Fibroblast of skin of right biceps (primary cell): ENCODE measurements at places on chromosomes 4 and X.

GRCh38 chrX:66833426-66833825 is 194.5 kb upstream of the EDA2R start:
- DNase-seq: no peak

DNA sequence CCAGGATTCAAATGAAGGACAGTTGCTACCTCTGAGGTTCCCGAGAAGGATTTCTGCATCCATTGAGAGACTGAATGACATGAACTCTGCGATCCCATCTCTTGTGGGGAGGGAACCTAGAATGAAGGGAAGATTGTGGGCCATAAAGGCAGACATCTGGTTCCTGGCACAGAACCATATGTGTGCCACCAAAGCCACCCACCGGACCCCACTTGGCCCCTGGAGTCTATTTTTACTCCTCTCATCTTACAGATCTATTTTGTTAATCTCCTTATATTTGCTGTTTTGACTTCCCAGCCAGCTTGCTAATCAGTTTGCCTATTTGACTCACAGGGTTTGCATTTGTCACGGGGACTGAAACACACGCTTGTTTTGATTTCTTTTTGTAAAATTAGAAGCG is 7.3 kb downstream of the SOD3 start:
- no peak for DNase-seq

GRCh38 chr4:57220734-57221133 is 110.5 kb upstream of the IGFBP7 start:
- no peak for DNase-seq

DNA sequence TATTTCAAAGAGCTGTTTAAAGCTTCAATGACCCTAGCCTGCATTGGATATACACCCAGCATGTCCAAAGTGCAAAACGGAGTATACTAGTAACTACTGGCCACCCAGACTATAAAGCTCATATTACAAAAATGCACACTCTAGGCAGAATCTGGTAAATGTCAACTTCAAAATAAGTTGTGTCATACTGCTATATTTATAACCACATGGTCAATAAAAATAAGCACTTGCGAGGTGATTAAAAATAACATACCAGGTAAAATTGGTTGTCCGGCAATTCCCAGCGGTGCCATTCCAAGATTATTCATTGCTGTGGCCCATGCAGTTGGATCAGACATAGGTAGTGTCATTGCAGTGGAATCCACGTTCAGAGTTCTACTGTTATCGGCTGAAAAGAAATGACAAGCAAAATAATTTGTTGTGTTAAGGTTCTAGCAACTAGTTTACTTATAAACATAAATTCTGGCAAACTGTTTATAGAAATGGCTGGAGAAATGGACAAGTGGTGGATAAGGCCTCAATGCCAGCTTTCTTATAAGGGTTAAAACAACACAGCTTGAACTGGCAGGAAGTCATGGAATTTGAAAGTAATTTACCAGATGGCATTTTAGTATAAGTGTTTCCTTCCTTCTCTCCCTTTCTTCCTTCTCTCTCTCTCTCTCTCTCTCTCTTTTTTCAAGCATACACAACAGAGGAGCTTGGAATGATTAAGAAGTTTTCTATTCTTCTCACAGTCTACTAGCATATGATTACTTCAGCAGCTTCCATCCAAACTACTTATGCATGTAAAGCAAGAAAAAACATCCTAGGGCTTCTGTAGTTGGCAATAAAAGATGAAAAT is 199.9 kb downstream of the ENOX2 start:
- peak; percentile 20 for DNase-seq

DNA sequence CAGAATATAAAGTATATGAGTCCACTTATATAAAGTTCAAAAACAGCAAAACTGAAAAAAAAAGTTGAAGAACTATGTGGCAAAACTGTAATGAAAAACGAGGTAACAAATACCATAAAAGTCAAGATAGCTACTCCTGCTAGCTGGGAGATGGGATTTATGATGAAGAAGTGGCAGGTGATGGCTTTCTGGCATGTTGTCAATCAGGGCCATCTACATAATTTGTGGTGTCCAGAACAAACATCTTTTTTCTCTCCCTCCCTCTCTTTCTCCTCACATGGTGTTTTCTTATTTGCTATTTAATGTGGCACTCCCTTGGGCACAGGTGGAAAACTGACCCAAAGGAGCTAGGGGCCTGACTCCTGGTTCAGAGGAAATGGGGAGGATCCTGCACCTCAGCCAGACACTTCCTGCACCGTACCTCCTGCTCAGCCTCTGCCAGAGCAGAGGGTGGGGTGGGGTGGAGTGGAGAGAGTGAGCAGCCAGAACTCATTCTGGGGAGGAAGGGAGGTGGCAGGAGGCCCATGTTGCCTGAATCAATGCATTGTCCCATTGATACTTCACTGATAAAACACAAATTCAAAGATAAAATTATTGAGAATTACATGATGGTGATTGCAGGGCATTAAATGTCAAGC is 5.3 kb upstream of the SAP30 start:
- no peak for DNase-seq

DNA sequence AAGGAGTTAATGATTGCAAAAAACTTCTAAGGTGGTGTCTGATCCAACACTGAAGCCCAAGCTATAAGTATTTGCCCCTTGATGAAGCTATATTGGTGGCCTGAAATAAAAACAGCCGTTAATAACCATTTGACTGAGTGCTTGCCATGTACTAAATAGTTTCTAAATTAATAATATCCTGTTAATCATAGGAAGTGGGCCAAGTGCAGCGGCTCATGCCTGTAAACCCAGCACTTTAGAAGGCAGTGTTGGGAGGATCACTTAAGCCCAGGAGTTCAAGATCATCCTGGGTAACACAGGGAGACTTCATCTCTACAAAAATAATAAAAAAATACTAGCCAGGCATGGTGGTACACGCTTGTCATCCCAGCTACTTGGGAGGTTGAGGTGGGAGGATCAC is 8.3 kb downstream of the NDP start:
- peak; percentile 22 for DNase-seq

GRCh38 chrX:13697455-13697854 is 8.5 kb downstream of the RAB9A start:
- DNase-seq: no peak

GRCh38 chr4:1183985-1184773 is 11.8 kb upstream of the SPON2 start:
- DNase-seq: no peak

DNA sequence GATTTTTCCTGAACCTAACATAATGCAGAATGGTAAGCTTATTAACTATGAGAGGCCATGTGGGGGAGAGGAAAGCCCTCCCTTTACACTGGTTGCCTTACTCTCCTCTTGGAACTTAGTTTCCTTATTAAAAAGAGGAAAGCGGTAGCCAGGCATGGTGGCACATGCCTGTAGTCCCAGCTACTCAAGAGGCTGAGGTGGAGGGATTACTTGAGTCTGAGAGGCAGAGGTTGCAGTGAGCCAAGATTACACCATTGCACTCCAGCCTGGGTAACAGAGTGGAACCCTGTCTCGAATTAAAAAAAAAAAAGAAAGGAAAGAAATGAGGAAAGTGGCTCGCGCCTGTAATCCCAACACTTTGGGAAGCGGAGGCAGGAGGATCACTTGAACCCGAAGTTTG is 2.0 kb downstream of the FAM47E start:
- DNase-seq: no peak

DNA sequence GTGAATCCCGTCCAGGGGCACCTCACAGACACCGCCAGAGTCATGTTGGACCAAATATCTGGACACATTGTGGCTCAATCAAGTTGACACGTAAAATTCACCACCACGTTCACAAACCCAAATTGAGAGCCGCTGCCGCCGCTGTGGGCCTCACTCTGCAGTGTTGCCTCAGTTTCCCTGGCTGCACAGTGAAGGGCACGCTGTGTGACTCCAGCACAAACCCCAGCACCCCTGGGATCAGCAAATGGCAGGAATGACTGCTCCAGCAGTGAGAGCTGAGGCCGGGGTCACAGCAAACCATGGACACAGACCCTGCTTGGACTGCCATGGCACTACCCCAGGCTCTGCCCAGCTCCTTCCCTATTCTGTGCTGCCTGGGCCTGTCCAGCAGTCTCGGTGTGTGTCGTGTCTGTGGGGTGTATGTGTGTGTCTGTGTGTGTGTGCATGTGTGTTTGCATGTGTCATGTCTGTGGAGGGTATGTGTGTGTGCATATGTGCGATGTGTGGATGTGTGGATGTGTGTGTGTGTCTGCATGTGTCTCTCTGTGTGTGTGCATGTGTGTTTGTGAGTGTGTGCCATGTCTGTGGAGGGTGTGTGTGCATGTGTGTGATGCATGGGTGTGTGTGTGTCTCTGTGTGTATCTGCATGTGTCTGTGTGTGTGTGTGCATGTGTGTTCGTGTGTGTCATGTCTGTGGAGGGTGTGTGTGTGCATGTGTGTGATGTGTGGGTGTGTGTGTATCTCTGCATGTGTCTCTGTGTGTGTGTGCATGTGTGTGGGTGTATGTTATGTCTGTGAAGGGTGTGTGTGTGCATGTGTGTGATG is 52.2 kb upstream of the ADRA2C start:
- DNase-seq: no peak

GRCh38 chr4:47315346-47315745 is 148.2 kb downstream of the COMMD8 start:
- DNase-seq: peak; percentile 50

GRCh38 chr4:128289523-128290158 is 2.0 kb upstream of the PGRMC2 start:
- no peak for DNase-seq

DNA sequence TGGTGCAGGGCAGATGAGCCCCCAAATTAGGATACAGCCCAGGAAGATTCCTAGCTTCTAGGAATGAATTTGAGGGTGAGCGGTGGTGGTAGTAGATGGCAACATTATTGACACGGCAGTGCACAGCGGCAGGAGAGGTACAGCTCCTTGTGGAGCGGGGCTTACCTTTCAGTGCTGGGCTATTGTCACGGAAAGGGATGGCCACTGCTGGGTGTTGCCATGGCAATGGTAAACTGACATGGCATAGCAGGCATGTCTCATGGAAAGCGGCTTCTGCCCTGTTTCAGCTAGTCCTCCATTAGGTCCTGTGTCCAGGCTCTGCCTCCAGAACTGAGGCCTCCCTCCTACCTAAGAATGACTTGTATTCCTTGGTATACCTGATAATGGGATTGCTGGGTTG is 81.8 kb upstream of the WDR1 start:
- no peak for DNase-seq
